ENCODE measurements at places on chromosomes 6 and 20.

- no peak for DNase-seq
Measured at GRCh38 chr20:20926222-20926905, 179.8 kb downstream of the LINC00237 start.

DNA sequence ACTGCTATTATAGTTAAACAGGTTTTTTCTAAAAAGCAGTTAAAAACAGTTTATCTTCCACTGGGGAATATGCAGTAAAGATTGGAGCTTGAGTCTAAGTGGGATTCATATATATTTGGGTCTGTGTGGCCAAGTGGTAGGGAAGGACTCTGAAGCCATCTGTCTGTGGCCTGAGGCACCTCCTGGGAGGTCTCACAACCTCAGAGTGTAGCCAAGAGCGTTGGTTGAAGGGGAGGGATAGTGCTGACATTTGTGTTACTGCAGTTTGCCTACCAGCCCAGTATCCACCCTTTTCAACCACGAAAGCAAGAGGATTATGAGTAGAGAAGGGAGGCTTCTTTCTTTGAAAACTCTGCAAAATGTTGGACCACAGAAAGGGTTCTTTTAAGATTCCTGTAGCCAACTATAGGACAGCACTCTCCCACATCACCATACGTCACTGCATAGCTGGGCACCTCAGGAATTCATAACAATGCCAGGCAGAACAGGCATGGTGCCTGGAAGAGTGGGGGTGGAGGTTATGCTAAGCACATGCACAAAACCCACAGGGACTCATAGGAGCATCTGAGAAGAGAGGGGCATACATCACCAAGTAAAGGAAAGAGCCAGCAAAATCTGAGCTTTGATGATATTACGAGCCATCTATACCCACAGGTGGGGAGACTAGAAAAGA, 90.5 kb upstream of the HEY2 start:
- DNase-seq: no peak

DNA sequence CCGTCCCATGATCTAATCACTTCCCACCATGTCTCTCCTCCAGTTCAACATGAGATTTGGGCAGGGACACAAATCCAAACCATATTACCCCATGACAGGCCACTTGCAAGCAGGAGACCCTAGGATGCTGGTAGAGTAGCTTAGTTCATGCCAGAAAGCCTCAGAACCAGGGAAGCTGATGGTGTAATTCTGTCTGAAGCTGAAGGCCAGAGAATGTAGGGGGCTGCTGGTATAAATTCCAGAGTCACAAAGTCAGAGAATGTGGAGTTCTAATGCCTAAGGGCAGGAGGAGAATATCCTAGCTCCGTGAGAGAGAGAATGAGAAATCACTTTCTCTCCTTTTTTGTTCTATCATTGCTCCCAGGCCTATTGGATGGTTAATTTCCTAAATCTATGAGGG, 90.3 kb upstream of the IMPG1 start:
- no peak for DNase-seq

- DNase-seq: no peak
Measured at GRCh38 chr6:90343576-90343975, 46.9 kb upstream of the BACH2 start.

DNA sequence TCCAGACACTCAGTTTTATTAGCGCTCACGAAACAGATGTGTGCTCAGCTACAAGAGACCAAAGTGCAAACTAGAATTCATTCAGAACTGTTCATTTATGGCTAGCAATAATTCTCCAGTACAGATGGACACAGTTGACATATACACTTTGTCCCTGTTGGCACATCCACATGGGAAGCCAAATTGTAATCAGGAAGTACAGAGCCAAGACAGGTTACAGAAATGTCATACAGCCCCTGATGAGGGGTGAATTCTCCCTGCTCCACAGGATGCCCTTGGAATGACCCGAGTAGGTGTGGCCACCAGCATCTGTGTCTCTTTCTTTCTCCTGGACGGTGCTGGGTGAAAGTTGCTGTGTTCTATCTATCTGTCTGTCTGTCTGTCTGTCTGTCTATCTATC, 7.6 kb downstream of the DHX35 start:
- no peak for DNase-seq

DNA sequence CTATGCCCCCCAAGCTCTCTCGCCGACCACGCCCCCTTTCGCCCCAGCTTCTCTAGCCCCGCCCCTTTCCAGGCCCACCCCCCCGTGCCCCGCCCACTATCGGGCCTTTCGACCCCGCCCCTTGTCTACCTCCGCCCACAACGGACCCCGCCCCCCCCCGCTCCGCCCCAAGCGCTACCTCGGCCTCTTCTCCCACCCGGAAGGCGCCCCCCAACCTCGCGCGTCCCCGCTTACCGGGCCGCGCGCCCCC, 200 bp downstream of the ZBTB22 start:
- no peak for DNase-seq

- DNase-seq: no peak
Measured at GRCh38 chr20:23003077-23003635, 32.0 kb upstream of the SSTR4 start.

DNA sequence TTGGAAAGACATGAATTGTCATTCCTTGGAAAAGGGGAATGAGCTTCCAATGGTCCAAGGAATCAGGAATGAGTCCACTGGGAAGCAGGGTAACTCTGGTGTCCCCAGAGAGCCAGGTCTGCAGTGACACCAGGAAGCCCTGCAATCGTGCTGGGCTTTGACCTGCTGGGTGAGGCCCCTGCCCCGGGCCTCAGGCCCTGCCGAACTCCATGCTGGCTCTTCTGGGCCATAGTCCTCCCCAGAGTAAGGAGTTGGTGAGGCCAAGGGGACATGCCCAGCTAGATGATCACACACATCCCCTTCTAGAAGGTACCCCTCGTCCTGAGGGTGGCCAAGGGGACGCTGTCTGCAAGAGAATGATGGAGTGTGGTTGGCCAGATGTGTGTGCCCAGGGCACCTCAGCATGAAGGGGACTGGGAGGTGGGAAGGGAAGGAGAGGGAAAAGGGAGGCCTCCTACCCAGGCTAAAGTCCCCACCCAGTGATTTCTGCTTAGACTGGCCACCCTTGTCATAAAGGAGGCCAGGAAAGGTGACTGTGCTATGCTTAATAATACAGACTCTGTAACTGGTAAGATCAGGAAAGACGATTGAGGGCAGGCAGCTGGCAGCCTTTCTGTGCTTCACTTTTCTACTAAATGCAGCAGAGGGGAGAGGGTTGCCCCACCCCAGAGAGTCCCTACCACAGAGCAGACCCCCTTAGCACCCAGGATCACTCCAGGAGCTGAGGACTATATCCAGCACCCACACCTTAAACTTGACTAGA, 119.3 kb downstream of the SNX5 start:
- no peak for DNase-seq

- DNase-seq: no peak
Measured at GRCh38 chr6:68211242-68211795, 423.8 kb upstream of the ADGRB3 start.

DNA sequence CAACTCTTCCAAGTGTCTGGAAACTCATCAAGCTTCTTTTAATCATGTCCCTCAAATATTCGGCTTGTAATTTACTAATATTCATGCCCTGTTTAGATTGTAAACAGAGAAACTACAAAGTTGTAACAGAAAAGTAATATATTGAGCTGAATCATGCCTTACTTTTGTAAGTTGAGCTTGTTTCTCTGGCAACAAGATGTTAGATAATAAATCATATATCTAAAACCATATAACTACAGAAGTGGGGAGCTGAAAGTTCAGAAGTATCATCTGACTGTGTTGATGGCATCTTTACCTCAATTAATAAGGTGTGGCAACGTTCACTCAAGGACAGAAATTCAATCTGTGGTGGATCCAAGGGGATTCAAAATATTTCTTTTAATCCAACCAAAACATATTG, 263.9 kb downstream of the PLCB1 start:
- no peak for DNase-seq

- DNase-seq: no peak
Measured at GRCh38 chr6:3208098-3208774, 19.2 kb downstream of the TUBB2B start.

All from Jurkat, Clone E6-1 (cell line).